ENCODE measurements at places on chromosomes 16 and 17.

DNA sequence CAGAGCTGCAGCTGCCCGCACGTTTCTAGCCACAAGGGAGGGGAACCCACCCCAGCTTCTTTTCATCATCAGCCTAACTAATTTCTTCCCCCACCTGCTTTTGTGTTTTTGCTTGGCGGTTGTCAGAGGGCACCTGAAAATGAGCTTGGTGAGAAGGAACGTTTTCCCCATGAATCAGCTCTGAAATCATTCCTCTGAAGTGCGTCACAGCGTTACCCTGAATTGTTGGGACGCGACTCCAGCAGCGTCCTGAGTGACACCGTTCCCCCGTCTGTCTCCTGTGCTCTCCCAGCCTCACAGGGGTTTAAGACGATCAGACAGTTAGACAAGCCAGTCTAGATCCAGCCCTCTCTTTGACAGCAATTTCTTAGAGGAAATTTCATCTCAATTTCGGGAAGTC lies 722.9 kb upstream of the EEF2KMT start:
- DNase-seq: no peak

- DNase-seq: no peak
Observed at GRCh38 chr17:3157218-3157617, 29.9 kb upstream of the OR1G1 start.

DNA sequence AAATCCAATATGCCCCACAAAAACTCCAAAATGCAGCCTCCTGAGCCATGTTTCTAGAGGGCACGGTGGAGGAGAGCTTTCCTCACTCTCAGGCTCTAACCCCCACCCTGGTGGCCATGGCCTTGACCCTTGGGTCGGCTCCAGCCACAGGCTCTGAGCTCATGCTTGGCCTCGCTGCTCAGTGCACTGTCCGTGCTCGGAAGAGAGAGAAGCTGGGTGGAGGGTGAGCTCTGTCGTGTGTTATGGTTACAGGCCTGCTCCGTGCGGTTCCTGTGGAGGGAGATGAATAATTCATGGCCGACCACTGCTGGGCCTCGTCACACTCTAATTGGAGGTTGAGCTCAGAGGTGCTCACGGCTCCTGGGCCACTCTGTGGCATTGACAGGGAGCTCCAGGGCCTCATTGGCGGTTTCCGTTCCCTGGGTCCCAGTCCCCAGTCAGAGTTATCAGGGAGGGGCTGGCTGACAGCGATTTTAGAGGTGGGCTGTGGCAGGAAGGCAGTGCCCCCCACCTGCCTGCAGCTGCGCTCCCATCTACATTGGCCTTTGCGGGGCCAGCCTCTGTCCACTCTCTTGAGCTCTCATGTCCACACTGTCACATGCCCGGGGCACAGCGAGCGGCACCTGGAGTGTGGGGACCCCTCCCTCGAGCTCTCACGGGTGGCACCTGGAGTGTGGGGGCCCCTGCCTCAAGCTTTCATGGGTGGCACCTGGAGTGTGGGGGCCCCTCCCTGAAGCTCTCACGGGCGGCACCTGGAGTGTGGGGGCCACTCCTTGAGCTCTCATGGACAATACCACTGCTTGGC lies 24.9 kb downstream of the ACSF3 start:
- no peak for DNase-seq

GRCh38 chr16:13797718-13798117 lies 122.2 kb upstream of the ERCC4 start:
- no peak for DNase-seq

DNA sequence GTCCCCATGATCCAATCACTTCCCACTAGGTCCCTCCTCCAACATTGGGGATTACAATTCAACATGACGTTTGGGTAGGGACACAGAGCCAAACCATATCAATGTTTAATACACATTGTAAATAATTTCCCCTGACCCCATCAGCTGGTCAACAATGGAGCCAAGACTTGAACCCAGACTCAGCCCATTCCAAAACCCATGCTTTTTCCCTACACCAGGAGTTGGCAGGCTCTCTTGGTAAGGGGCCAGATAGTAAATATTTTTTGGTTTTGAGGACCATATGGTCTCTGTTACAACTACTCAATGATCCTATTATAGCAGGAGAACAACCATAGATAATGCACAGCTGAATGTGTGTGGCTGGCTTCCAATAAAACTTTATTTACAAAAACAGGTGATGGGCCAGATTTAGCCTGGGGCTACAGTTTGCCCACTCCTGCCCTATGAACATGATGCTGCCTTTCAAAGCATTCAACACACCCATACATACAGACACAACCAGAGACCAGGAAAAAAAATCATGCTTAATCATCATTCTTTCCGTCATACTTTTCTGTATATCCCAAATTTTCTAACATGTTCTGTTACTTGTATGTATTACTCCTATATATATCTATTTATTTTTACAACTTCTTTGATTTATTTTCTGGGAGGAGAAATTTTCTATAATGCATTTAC lies 22.1 kb upstream of the MSI2 start:
- no peak for DNase-seq

- no peak for DNase-seq
Observed at GRCh38 chr16:12798171-12798570, 5.5 kb downstream of the CPPED1 start.

GRCh38 chr16:27174007-27174406 lies 29.3 kb upstream of the KDM8 start:
- DNase-seq: peak; percentile 15

DNA sequence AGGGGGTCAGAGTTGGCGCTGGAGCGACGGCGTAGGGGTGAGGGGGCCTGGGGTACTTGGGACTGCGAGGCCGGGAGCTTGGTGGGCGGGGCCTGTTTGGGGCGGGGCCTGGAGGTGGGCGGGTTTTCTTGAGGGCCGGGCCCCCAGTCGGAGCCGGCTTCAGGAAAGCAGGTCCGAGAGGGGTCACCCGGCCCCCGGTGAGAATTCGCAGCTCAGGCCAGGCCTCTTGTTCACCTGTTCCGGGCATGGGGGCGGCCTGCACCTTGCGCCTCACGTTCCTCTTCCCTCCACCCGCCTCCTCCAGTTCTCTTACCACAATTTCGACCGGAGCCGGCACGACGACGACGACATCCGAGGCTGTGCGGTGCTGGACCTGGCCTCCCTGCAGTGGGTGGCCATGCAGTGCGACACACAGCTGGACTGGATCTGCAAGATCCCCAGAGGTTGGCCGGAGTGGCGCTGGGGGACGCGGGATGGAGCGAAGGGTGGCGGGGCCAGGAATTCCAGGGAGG lies 52.5 kb downstream of the MRC2 start:
- no peak for DNase-seq

DNA sequence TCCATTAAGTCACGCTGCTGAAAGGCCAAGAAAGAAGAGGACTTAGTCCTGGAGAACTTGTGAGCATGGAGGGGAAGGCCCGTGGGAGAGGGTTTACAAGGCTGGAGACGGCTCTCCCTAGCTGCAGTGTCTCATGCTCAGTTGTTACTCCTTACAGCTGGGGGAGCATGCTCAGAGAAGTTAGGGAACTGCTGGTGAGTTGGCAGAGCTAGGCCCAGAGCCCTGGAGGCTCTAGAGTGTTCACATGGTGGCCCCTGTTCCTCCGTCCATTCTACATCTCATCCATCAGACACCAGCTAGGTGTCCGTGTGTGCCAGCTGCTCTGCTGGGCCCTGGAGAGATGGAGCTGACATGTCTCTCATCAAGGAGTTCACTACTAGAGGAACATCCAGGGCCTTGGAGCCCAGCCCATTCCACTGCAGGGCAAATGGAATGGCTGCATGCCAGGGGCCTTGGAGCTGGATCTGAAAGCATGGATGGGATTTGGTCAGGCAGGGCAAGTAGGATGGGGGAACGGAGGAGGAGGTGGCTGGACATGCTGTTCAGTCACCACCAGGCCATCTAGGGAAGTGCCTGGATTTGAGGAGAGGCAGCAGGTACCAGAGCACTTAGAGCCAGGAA lies 6.3 kb downstream of the XYLT2 start:
- no peak for DNase-seq

DNA sequence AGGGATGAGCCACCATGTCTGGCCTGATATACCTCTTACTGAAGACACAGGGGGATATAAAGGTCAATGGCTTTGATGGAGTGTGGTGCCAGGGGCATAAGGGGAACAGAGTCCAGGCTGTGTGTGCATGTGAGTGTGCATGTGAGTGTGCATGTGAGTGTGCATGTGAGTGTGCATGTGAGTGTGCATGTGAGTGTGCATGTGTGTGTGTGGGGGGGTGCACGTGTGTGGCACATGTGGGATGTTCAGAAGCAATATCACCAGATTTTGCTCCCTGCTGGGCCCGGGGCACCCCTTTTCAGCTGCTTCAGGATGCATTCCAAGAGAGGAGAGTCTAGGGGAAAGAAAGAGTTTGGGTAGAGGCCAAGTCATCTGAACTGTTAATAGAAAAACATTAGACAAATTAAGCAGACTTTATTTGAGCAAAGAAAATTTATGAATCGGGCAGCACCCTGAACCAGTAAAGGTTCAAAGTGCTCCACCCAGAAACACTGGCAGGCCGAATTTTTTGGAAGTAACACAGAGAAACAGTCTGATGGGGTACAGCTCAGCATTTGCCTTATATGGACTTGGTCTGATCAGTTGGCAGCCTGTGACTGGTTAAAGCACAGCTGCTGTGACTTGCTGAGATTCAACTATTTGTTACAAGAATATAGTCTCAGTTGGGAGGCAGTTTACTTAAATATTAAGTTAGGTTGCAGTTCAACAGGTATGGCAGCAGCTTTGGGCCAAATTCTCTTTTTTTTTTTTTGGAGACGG lies 9.7 kb downstream of the CHST5 start:
- DNase-seq: no peak

DNA sequence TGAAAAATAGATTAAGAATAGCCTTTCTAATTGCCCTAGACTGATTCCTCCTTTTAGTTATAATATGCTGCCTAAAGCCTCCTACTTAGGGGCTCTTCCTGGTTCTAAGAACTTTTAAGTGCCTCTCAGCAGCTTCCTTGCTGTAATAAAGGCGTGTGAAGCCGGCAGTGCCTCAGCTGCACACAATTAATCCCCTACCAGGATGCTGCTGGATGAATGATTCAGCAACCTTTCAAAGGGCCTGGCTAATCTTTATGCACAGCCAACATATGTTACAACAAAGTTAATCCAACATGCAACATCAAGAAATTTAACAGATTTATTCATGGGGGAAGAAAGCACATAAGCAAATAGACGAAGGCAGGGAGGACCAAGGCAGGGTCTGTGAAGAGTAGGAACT lies 145.2 kb downstream of the PMP22 start:
- no peak for DNase-seq

GRCh38 chr16:531494-532125 lies 4.1 kb downstream of the CAPN15 start:
- DNase-seq: no peak

- no peak for DNase-seq
Observed at GRCh38 chr17:68634345-68634876, 33.2 kb upstream of the FAM20A start.

DNA sequence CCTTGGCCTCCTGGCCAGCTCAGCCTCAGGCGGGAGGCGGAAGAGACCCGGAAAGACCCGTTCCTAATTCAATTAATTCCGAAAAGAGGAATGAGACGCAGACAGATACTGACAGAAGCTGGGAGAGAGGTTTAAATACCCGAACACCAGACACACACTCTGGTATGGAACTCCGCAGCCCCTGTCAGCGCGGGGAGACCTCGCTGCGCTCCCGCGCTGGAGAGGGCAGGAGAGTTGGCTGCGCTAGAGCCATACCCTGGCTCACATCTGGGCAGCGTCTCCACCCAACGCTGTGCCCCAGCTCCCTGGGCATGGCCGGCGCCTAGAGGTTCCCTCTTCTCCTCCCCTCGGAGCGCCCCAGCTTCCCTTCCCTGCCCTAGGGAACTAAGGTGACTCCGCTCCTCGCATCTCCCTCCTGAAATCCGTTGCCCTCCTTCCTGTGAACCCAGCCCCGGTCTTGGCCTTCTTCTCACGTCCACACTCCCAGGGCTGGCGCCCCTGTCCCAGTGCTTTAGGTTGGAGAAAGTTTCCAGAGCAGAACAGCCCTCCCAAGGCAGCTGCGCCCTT lies 8.0 kb downstream of the NEUROD2 start:
- no peak for DNase-seq

GRCh38 chr17:41098042-41098441 lies at the start of gene KRTAP4-8:
Gene KRTAP4-8 (minus strand): TSS chr17:41098142. CDS start chr17:41098084, 58 bp downstream.
- no peak for DNase-seq

DNA sequence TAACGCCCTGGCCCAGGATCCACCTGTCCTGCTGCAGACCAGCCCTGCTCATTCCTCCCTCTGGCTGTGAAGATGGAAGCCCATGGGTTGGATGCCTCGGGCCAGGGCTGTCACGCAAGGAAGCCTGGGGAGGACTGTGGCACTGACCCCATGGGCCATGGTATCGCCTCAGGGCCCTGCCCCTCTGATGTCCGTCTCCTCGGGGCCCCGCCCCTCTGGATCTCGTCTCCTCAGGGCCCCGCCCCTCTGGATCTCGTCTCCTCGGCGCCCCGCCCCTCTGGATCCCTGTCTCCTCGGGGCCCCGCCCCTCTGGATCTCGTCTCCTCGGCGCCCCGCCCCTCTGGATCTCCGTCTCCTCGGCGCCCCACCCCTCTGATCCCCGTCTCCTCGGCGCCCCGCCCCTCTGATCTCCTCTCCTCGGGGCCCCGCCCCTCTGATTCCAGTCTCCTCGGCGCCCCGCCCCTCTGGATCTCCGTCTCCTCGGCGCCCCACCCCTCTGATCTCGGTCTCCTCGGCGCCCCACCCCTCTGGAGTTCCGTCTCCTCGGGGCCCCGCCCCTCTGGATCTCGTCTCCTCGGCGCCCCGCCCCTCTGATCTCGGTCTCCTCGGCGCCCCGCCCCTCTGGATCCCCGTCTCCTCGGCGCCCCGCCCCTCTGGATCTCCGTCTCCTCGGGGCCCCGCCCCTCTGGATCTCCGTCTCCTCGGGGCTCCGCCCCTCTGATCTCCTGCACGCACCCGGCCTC lies 24.0 kb downstream of the METRNL start:
- DNase-seq: no peak

All from stimulated activated CD8-positive, alpha-beta memory T cell treated with anti-CD3 and anti-CD28 coated beads, Interleukin-4, amount 100 ng/mL, for 24 hours (primary cell).